ENCODE measurements at places on chromosomes 13 and 19. TPM values are rescaled to one million over a fixed set of nuclear protein-coding genes. Genes with fewer than 3 reads are reported as not detected.

GRCh38 chr19:35162471-35163326 lies 8.2 kb downstream of the FXYD5 start:
- H3K36me3 ChIP-seq, result peaks cover 99% of the 10 kb centered on the region
- H3K4me3 ChIP-seq, result no peak overlapping the region
- no peaks in the 10 kb centered on the region for H3K27me3 ChIP-seq
- no peak for DNase-seq

Gene SCAF1
- total RNA-seq, result 78.8 TPM

DNA sequence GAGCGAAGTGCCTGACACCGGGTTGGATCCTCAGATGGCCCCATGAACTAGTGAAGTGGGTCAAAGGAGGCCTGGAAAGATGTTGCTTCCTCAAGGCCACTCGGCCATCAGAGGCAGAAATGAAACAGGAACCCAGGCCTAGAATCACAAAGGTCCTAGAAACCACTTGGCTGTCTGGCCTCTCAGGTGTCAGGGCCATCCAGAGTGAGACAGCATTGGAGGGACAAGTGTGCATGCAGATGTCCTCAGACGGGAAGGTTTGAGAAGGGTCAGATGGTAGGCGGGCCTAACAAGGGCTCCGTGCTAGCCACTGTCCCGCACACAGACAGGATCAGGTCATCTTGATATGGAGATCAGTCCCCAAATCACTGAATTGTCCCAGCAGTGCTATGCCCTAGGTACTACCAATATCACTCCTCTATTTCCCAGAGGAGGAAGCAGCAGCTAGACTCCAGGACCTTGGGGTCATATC lies 14.3 kb downstream of the CCDC97 start:
- peaks cover 36% of the 10 kb centered on the region for H3K36me3 ChIP-seq
- H3K27me3 ChIP-seq, result no peaks in the 10 kb centered on the region
- H3K27ac ChIP-seq, result peak overlapping the region; percentile 66
- peaks cover 48% of the 10 kb centered on the region for H3K4me1 ChIP-seq
- no peak for DNase-seq

DNA sequence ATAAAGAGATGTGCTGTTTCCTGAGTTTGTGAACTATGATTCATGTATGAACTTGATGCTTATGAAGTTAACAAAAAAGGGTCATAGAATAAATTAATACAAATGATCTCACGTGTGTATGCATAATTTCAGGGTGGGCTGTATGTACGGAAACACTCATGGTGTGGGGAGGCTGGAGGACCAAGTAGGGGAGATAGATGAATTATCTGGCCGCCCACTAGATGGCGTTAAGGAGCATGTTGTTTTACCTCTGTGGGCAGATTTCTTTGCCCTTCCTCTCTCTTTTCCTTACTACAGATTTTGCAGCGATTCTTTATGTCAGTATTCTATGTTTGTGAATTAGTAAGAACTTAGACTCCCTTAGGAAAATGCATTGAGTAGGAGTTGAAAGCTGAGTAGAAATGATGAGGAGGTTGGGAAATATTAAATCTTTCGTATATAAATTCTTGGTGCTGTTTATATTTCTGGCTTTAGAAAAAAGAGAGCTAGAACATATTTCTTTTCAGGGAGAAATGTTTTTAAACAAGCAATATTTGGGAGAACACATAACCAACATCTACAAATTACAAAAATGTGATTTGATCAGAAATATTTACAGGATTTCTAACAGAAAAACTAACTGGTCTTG lies 47.4 kb upstream of the TMTC4 start:
- H3K36me3 ChIP-seq, result no peaks in the 10 kb centered on the region
- H3K4me3 ChIP-seq, result no peak overlapping the region
- H3K27ac ChIP-seq, result no peak overlapping the region
- no peaks in the 10 kb centered on the region for H3K4me1 ChIP-seq

GRCh38 chr19:5083547-5083965 lies 114.6 kb downstream of the KDM4B start:
- no peaks in the 10 kb centered on the region for H3K4me1 ChIP-seq
- H3K27ac ChIP-seq, result no peak overlapping the region
- no peaks in the 10 kb centered on the region for H3K27me3 ChIP-seq
- DNase-seq, result no peak

Gene ZNF829
- 5.5 TPM for total RNA-seq

Gene SMIM24
- total RNA-seq, result 1.1 TPM

Data from activated CD8-positive, alpha-beta memory T cell treated with anti-CD3 and anti-CD28 coated beads, Interleukin-2, amount 10 ng/mL, durations not matched to agents 7 days and 5 days (primary cell).